ENCODE measurements at places on chromosomes 7 and 10.

GRCh38 chr7:123660514-123661354 lies 5.1 kb downstream of the LMOD2 start:
- DNase-seq, result no peak

GRCh38 chr7:44132039-44132438 lies 8.7 kb upstream of the POLD2 start:
- no peak for DNase-seq

GRCh38 chr7:136133551-136133950 lies 156.4 kb upstream of the MTPN start:
- DNase-seq, result no peak

DNA sequence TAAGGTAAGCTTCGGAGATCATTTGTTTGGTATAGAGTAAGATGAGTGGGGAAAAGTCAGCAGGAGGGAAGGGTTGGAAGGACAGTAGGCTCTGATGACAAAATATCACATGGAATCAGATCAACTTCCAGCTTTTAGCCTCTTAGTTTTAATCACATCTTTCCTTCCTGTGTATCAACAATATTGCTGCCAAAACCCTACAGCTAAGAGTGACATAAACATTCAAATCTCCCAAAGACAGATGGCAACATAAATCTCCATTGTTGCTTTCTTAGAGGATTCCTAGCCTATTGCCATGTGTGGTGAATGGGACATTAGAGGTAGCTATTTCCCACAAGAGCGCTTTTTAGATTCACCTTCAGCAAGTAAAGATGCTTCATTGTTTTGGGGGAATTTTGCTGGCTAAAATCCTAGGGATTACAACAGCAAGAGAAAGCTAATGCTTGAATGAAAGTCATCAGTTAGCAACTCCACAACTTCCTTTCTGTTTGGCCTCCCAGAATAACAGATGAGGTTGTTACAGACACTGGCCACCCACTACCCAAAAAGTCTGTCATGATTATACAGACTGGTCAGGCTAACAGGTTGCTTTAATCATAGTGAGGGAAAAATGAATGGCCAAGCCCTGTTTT lies 35.2 kb upstream of the FZD1 start:
- no peak for DNase-seq

DNA sequence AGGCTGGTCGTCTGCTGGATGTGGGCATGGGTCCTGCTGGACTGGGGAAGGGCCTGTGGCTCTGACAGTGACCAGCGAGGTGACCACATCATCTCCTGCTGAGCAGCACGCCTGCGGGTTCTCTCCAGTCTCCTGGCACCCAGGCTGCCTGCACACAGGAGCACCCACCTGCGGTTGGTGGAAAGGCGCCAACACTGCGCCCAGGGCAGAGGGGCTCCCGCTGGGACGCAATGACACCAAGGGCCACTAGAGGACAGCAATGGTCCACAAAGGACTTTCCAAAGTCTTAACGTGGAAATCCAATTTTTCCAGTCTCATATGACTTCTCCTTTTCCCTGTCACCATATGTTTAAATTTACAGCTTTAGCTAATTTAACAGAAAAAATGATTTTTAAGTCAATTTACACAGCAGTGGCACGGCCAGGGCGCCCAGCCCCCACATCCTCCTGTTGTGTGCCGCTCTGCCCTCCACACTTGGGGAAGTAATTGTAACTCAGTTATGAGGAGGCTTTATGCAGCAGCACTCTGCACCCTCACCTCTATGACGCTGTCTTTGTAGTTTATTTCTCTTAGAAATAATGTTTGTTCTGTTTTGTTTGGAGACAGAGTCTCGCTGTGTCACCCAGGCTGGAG lies 38.1 kb downstream of the CFAP46 start:
- DNase-seq, result peak; percentile 9

- DNase-seq, result no peak
These were observed 208.7 kb upstream of the PHYHIPL start for GRCh38 chr10:58967551-58968388.
